Globus pallidus (tissue), 1 donor: ENCODE measurements at places on chromosomes 3 and 15.

DNA sequence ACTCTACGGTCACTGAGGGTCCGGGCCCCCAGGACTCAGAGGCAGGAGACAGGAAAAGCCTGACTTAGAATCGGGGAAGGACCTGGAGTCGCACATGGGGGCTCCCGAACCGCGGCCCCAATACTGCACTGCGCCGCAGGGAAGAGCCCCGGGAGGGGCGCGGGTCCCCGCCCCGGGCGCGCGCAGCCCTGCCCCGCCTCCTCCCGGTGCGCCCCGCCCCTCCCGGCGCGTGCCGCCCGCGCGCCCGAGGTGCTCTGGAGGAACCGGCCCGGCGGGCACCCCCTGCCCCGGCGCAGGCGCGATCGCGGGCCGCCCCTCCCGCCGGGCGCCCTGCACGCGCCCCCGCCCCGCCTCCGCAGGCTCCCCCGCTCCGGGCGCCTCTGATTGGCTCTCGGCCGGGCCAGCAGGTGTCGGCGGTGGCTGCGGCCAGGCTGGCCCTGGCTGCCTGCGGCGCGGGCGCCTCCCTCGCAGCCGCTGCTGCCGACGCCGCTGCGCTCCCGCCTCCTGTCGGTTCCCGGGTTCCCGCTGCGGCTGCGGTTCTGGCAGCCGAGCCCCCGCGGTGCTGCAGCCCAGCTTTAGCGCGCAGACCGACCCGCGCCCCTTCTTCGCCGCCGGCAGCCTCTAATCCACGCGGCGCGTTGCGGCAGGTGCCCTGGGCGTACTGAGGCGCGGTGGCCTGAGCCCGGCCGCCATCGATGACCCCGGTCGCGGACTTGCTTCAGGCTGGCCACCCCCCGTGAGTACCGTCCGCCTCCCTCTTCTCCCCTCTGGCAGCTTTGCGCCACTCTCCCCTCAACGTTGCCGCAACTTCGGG lies at the start of gene MYRIP:
Gene MYRIP, plus strand, starts transcription at position 429 of the 814 bp plus-strand sequence. CDS start 91,208 bp downstream, outside the sequence.
- peak; percentile 58 for DNase-seq

DNA sequence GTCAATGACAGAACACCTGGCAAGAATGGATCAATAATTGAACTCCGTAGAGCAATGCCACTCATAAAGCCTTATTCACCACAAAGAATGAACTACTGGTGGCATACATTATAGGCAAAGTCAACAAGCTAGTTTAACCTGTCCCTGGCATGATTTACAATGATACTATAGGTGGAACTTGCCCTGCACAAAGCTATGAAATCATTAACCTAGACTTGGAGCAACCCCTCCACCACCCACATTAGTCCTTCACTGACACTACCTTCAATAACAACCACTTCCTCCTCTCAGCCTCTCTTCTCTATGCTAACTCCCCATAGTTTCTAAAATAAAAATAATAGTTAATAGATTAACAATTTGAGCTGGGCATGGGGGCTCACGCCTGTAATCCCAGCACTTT lies 54.4 kb downstream of the ACAP2 start:
- DNase-seq: no peak

GRCh38 chr3:72947715-72948490 lies 48.7 kb upstream of the PPP4R2 start:
- DNase-seq: no peak

GRCh38 chr15:35349916-35350315 lies 196.0 kb downstream of the DPH6 start:
- DNase-seq: no peak

DNA sequence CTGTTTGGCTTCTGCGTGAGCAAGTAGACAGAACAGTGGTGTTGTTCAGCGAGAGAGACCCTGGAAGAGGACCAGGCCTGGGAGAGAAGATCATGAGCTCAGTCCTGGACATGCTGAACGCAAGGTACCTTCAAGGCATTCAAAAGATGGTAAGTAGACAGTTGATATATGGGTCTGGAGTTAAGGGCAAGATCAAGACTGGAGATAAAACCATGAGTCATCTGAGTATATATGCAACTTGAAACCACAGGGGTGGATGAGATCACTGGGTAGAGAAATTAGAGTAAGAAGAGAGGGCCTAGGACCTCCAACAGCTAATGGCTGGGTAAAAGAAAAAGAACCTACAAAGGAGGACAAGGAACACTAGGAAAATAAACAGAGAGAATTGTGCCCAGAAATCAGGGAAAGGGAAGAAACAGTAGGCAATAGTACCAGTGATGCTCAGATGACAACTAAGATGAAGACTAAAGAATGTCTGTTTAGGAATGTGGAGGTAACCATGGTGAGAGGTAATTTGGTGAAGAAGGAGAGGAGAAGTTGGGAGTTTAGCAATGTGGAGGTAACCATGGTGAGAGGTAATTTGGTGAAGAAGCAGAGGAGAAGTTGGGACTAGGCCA lies 343.2 kb upstream of the ADAMTS9 start:
- DNase-seq: no peak

- no peak for DNase-seq
These were observed 366.7 kb downstream of the SHQ1 start for GRCh38 chr3:72481542-72481941.

- DNase-seq: no peak
These were observed 671.5 kb downstream of the FHIT start for GRCh38 chr3:60579734-60580133.

DNA sequence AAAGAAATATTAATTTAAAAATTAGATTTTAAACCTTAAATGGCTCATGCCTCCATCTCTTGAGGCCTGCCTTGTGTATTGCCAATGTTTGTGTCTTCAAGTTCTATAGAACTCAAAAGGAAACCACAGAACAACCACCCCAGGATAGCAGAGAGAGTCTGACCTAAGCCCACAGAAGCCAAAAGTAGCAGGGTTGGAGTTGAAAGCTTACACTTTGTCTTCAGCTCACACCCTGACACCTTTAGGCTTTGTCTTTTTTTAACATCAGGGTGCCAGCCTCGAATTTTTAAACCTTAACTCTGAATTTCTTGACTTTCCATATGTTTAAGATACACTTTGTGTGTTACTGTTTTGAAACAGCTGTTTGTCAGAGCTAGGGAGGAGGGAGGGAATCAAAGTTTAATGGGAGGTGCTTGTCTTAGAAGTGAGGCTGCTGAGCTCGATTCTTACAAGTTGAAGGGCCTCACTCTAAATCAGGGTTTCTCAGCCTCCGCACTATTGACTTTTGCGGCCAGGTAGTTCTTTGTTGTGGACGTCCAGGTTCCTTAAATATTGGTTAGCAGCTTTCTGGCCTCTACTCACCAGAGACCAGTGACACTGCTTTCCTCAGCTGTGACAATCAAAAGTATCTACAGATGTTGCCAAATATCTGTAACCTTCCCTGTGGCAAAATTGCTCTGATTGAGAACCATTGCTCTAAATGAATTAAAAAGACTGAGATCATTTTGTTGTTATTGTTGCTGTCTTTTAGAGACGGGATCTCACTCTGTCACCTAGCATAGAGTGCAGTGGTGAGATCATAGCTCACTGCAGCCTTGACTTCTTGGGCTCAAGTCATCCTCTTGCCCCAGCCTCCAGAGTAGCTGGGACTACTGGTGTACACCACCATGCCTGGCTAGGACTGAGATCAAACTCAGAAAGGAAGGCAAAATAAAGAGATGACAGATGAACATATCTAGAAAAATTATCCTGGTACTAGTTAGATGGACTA lies 139.2 kb upstream of the EOMES start:
- DNase-seq: no peak

GRCh38 chr3:11699083-11699427 lies 55.3 kb upstream of the VGLL4 start:
- DNase-seq: no peak

GRCh38 chr15:35281515-35281914 lies 196.4 kb upstream of the NANOGP8 start:
- DNase-seq: no peak

GRCh38 chr15:85649372-85649771 lies 145.4 kb downstream of the KLHL25 start:
- DNase-seq: no peak

DNA sequence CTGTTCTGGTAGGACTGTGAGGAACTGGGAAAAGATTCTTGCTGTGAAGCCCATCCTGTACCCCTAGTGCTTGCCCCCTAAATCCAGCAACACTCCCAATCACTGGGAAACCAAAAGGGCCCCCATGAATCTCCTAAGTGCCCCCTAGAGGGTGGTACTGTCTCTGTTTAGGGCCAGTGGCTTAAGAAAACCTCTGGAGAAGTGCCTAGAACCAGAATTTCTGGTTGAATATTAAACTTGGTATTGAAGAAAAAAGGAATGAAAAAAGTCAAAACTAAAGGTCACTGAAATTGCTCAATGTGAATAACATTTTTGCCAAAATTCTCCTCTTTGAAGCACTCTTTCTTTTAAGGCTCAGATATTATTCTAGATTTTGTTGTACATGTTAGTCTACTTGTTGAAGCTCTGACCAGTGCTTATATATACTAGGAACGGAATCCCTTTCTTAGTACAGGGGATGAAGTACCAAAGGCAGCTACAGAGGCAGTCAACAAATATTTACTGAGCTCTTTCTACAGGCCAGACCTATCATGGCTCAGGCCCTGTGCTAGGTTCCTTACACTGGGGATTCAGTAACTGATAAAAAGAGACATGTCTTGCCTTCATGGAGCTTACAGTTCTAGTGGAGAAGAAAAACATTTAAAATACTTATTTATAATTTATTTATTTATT lies 138.8 kb downstream of the MYLK start:
- DNase-seq: no peak

DNA sequence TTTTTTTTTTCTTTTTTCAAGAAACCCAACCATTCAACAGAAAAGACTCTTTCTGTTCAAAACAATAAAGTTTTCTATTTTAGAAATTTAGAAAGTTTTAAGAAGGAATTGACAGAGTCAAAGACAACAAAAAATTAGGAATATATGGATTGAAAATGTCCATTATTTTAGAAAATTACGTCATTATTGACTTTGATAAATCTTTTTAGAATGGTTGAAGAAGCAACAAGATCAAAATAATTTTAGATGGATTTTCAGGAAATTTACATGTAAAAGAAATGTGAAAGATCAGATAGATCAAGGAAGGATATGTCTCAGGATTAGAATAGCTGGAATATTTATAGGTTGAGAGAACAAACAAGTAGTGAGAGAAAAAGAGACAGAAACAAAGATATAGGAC lies 8.4 kb upstream of the KCNH8 start:
- no peak for DNase-seq

DNA sequence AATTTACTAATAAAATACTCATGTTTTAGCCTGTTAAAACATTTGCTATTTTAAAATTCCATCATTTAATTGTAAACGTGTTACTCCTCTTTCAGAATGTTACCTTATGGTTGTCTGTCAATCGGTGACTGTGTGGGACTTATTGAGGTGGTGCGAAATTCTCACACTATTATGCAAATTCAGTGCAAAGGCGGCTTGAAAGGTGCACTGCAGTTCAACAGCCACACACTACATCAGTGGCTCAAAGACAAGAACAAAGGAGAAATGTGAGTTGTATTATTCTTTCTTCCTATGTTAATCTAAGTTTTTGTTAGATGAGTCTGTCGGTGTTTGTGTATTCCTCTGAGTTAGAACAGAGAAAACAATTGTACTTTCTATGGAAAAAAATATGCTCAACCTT lies 21.7 kb downstream of the KCNMB3 start:
- no peak for DNase-seq

DNA sequence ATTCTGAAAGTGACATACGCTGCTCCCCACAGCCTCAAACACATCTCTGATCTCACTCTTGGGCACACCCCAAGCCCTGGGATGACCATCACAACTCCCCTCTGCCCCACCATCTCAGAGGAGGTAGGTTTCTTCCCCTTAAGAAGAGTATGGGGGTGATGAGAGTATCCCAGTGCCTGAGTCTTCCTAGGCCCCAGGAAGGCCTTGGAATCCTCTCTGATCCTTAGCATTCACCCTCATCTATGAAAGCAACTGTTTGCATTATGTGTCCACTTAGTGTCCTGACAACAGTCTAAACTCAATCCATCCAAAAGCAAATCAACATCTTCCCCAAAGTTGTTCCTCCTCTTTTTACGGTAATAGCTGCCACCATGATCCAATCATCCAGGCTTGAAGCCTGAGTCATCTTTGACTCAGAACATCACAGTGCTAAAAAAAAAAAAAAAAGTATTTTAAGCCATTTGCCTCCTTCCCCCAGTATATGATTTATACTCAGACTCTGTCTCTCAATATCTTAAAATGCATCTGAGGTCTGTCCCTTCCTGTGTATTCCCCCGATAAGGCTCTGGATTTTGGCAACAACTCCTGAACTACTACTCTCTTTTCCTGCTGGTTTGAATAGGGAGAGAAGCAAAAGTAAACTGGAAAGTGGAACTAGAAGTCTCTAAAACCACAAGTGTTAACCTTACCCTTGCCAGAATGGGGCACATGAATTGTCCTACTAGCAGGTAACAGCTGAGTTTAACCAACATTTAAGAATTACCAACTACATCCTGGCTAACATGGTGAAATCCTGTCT lies 22.5 kb downstream of the POPDC2 start:
- DNase-seq: no peak

GRCh38 chr3:45979378-45979777 lies 16.2 kb downstream of the FYCO1 start:
- DNase-seq: no peak

DNA sequence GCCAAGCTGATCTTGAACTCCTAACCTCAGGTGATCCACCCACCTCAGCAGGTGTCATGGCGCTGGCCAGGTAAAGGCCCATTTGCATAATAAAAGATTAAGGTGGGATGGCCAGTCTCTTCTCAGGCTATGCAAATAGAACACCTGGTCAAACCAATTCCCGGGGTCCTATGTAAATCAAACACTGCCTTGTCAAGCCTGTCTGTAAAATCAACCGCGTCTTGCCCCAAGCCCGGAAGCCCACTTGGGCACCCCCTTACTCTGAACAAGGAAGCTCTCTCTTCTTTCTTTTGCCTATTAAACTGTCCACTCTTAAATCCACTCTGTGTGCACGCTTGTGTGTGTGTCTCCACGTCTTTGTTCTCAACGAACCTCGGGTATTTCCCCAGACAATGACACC lies 13.0 kb upstream of the POC1A start:
- no peak for DNase-seq

DNA sequence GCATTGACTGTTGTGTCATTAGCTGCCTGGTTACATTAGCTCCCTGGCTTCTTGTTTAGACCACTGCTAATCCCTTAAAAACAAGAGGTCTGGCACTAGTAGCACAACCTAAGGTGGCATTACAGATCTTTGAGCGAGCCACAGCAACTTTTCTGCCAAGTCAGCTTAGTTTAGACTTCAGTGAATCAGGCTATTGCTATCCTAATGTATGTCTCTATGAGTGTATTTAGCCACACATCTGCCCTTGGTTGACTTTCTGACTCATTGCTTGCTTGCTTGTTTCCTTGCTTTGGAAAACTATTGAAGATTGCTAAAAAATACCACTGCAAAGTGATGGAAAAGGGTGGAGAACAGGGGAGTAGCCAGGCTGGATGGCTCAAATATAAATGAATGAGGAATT lies 50.2 kb downstream of the CHP1 start:
- DNase-seq: no peak

- no peak for DNase-seq
These were observed 5.3 kb upstream of the CRABP1 start for GRCh38 chr15:78334845-78335244.

DNA sequence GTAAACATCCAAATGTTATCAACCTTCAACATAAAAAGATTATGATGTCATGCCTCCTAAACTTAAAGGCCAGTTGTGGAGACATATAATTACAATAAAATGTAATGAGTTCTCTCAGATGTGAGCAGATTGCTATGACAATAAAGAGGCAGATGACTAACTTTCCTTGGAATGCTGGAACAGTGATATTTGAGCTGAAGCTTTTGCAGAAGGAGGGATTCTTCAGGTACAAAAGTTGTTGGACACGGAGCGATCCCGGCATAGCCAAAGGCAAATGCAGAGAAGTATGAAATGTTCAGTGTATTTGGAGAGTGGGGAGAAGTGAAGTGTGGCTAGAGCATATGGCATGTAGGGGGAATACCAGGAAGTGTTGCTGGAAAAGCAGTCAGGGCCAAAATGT lies 520.1 kb downstream of the FGF12 start:
- no peak for DNase-seq
